ENCODE measurements at places on chromosomes 11 and 22.
A peak's percentile ranks its signal among the peaks of the same experiment; 100 is the strongest.

DNA sequence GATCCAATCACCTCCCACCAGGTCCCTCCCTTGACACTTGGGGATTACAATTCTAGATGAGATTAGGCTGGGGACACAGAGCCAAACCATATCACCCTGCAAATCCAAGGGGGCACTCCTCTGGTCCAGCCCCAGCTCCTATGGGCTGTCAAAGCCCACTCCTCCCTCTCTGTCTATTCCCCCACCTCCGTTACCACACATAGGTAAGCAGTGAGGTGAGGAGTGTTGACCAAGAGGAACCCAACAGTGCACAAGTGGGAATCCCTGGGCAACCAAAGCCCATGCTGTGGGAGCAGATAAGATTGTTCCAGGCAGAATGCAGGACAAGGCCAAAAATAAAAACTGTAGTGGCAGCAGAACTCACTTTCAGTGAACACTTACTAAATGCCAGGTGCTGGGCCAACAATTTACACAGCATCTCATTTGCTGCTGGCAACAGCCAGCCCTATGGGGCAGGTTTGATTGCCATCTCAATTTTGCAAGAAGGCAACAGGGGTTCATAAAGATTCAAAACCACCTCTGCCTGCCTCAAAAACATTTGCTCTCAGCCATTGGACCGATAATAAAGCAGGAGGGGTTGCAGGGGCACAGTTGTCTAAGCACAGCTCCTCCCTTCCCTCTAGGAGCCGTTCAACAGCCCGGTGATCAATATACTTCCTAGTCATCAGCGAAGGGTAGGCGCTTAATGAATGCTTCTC, 8.9 kb downstream of the SDF2L1 start:
- DNase-seq: no peak

GRCh38 chr11:61694946-61695706, 14.9 kb downstream of the DAGLA start:
- no peak for DNase-seq

DNA sequence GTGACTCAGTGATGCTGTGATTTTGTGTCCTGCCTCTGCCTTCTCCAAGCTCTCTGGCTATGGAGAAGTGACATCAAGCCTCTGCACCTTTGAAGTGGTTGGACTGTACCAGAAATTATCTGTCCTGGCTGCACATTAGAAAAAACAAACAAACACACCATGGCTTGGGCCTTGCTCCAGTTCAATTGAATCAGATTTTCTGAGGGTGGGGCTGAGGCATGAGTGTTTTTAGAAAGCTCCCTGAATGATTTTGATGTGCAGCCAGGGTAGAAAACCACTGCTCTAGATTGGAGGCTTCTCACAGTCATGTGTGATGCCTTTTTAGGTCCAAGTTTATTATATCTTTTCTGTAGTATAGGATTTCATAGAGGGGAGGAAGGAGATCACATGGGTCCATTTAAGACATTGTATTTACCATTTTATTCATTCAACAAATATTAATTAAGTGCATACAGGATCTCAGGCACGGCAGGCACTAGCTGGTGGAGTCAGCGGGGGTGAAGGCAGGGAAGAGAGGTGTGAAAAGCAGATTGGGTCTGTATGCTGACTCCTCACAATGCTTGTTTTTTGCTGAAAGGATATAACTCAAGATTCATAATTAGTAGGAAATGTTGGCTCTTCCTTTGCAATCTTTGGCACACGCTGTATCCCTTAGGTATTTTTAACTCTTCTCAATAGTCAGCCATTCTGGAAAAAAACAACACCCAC, 7.1 kb upstream of the VSTM5 start:
- no peak for DNase-seq

DNA sequence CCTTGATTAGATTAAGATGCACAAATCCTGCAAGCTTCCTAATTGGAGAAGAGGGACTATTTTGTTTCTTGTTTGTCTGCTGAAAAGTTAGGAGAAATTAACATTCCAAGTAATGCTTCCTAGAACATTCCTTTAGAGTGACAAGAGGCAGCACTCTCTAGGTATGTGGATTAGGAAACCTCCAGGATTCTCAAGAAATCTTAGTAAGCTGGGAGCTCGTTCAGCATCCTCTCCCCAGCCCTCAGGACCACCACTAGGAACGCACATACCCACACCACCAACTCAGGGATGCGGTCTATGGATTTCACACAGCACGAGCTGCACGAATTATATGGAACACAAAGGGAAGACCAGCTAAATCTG, 52.9 kb downstream of the NCAPD3 start:
- no peak for DNase-seq

- DNase-seq: no peak
Observed at GRCh38 chr11:86483610-86483939, 108.9 kb downstream of the CCDC81 start.

DNA sequence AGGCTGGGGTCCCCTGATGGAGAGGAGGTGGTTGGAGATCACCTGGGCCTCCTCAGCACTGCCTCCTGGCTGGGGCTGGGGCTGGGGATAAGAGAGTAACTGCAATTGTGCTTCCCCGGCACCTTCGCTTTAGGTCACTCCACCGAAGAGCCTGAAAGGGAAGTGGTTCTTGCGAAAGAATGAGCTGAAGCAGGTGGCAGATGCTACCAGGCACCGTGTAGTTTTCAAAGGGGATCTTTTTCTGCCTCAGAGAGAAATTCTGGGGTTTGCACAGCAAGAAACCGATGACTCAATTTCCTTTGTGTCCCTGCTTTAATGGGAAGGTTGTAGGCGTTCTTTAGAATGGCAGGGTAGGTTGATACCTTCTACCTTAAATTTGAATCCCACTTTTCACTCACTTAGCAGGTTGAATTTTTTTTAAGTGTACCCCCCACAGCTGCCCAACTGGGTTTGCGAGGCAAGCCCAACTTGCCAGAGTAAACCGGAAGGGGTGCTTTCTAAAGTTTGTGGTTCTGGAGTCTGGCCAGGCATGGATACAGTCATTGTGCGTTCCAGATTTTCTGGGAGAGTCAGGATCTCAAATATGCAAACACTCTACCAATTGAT, 5.3 kb downstream of the CD44 start:
- peak; percentile 77 for DNase-seq

DNA sequence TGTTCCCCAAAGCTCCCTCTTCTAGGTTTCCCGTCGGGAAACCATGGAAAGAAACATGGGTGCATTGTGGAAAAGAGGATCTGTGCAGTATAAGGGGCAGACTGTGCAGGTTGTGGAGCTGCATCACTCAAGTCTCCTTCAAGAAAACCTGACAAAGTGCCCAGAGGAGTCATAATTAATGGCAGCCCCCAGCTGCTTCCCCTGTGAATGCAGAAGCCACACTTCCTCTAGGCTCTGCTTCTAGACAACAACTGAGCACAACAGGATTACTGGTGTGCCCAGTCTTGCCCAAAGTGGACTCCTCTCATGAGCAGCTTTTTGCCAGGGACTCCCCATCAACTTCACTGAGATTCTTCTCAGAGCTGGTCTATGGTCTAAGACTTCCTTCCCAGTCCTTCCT, 42.6 kb upstream of the SCUBE2 start:
- no peak for DNase-seq

DNA sequence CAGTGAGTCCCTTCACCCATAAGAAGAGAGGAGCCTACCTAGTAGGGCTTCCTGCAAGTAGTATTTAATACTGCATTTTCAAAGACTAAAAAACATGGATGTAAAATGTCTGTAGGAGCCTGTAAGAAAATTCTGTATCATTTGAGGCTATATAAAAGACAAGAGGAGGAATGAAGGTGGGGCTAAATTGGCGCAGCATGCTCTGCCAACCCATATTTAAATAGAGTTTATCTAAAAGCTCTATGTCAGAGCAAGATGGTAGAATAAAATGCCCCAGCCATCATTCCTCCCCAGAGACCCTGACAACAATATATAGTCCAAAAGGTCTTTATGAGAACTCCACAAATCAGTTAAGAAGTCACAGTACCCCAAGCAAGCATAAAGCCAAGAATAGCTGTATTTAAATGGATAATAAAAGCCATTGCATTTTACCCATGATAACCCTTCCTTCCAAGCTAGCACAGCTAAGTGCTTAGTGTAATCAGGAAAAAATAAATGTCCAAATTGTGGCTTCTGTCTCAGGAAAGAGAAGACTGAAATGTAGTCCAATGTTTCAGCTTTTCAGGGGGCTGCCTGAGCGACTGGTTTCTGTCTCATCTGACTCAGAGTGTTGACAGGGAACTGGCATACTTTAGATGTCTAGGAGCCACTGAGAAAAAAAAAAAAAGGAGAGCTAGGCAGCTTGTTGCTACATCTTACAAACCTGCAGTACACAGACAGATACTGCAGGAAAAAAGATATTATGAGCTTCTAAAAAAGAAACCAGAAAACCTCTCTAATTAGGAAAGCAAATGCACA, 258.6 kb downstream of the METTL15 start:
- no peak for DNase-seq

DNA sequence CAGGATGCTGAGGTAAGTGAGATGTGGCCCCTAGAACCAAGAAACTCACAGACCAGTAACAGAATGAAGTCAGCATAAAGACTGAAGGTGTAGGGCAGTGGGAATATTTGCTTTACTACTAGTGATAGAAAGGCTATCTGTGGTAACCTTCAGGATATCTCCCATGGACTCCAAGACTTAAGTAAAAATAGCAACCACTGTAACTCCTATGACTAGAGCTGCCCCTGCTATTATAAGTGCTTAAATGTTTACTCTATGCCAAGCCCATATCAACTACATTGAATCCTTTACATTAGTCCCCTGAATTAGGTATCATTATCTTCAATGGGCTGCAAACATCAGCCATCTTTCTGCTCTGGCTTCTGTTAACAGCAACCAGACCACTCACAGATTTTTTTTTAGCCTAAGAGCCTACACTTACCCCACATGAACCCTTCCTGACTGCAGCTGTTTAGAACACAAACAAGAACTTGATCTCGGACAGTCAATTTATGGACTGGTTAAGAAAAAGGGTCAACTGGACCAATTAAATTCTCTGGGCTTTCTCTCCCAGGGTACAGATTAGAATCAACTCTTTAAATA, 335.1 kb upstream of the API5 start:
- DNase-seq: no peak

- no peak for DNase-seq
Observed at GRCh38 chr22:16854631-16855030, 29.4 kb upstream of the XKR3 start.

DNA sequence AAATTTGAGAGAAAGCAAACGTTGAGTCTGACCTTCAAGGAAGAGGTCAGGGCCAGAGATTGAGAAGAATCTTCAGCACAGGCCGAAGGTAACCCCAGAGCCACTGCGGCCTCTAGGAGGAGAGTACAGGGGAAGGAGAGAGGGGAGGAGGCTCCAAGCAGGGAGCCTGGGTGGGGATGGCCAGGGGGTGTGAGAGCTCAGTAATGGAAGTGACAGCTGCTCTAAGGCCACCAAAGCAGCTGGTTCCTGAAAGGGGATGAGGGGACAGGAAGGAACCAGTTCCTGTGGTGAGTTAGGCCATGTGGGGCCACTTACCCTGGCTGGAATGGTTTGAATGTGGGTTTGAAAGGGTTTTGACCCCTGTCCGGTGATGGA, 46.1 kb downstream of the PISD start:
- no peak for DNase-seq

DNA sequence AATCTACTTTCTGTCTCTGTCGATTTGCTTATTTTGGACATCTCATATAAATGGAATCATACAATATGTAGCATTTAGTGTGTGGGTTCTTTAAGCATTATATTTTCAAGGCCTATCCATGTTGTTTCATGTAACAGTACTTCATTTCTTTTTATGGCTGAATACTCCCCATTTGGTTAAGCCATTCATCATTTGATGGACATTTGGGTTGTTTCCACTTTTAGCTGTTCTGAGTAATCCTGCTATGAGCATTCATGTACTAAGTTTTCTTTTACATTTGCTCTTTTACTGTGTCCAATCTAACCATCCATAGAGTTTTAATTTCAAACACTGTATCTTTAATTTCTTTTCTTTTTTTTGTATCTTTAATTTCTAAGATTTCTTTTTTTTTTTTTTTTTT, 55.6 kb upstream of the SPTBN2 start:
- no peak for DNase-seq

GRCh38 chr11:35375332-35376117, 43.8 kb downstream of the SLC1A2 start:
- DNase-seq: no peak

GRCh38 chr11:123543797-123544196, 110.6 kb downstream of the SCN3B start:
- no peak for DNase-seq

- DNase-seq: no peak
Observed at GRCh38 chr11:16763746-16764145, 25.3 kb downstream of the C11orf58 start.
